ENCODE measurements at places on chromosomes 12 and 14.

- no peak for DNase-seq
These were observed 93.2 kb upstream of the OTX2 start for GRCh38 chr14:56903304-56903969.

- no peak for DNase-seq
These were observed 1.8 kb upstream of the AKT1 start for GRCh38 chr14:104797115-104798044.

DNA sequence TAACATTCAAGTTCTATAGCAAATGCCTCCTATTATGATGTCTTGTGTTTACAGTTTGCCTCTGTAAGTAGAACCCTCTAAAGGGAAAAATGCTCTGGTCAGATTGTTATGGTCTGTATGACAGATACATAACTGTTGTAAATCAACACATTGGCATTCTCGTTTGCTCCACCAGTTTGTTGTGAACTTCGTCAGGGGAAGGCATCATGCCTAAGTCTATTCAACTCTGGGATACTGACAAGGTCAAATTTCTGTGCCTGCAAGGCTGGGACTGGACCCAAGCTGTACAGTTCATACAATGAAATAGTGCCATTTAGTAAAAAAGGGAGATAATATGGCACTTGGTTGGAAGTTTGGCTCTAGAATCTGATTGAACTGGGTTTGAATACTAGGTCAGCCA lies 392.3 kb downstream of the RAD51B start:
- no peak for DNase-seq

DNA sequence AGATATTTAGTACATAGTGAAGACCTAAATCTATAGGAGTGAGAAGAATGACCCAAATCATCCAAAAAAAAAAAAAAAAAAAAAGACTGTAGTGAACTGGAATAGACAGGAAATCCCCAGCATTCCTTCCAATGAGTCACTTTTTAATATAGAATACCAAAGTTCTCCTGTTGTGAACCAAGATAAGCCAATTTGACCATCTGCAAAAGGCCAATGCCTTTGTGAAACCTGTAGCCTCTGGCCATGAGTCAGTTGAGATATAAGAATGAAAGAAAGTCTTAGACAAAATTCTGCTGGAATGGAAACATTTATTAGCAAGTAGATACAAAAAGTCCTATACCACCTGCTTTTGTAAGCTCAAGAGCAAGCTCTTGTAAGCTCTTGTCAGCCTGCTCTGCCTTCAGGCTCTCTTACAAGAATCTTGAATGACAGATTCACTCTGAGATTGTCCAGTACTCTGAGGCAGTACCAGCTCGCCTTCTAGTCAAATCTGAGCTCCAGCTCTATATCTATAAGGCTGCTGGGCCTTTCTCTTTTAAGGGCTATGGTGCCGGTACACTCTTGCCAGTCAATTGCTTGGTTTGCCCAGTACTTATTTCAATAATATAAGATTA lies 243.0 kb upstream of the TMTC1 start:
- no peak for DNase-seq

GRCh38 chr14:69050240-69051184 lies 71.4 kb upstream of the ACTN1 start:
- DNase-seq: no peak

All from lower lobe of right lung (tissue), 2 donors.